Amniotic stem cell (primary cell): ENCODE measurements at places on chromosomes 12 and 14.

DNA sequence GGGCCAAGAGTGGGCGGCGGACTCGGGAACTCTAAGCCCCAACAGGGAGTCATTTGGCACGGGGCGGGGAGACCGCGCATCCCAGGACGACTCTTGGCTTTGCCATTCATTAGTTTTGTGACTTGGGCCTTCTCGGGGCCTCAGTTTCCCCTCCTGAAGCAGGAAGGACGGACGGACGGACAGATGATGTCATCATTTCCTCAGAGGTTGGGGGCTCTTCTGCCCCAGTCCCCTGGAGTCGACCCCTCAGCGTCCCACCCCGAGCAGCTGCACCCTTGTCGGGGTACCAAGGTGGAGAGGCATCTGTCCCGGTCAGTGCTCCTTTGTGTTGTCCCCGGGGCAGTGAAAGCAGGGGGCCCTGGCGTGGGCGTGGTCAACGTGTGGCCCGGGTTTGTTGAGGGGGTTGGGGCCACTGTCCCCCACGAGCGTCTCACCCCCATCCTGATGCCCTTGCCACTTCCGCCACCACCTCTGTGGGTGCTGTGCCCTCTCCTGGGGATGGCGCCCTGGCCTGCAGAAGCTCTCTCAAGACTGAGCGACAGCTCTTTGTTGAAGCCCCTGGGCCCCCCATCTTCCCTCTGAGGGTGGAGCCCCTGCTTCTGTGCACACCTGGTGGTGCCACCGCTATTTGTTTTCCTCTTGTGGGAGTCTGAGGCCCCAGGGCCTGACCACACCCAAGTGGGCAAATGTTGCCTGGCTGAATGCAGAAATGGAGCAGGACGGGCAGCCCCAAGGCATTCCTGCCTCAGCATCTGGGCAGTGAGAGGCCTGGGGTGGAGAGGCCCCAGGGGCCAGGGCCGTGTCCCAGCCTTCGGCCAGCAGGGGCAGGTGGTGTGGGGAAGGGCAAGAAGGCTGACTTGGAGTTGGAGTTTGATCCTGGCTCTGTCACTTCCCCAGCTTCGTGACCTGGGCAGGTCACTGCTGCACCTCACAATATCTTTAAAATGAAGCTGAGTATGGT lies 896 bp downstream of the HHIPL1 start:
- no peak for DNase-seq

- DNase-seq, result no peak
Observed at GRCh38 chr12:123427036-123427769, 9.3 kb downstream of the RILPL2 start.

DNA sequence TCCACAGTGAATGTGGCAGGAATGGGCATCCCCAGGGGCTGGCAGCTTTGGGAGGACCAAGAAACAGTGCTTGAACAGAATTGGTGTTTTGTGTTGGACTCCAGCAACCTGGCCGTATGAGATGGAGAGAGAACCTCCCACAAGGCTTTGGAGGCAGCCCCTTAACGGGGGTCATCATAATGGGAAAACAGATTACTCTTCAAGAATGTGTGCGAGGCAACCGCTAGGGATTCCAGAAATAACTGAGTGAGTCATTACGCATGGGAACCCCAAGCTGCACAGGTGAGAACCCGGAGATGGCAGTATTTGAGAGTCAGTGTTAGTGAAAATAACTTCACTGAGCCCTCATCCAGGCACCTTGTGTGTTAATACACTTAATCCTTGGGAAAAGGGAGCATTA lies 567.8 kb upstream of the TBX3 start:
- no peak for DNase-seq

GRCh38 chr14:93683226-93683625 lies 105.1 kb downstream of the PRIMA1 start:
- DNase-seq, result no peak

DNA sequence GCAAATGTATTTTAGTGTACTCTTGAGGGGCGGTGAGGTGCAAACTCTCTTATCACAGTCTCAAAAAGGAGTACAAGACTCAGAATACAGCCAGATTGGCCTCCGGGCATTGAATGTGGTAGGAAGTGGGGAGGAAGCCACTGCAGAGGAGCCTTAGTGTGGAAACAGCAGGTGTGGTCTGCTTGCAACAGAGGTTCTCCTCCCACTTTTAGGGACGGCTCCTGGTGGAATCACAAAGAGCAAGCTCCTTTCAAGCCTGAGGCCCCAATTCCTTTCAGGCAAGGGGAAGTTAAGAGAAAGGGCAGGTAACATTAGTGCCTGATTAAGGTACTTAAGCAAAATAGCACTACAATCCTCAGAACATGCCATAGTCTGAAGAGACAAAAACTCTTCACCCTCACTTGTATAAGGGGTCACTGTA lies 23.7 kb upstream of the SLC2A3 start:
- DNase-seq, result no peak

- peak; percentile 96 for DNase-seq
Observed at GRCh38 chr12:25250744-25251730, at the start of gene KRAS. KRAS (minus strand) TSS chr12:25250929.

DNA sequence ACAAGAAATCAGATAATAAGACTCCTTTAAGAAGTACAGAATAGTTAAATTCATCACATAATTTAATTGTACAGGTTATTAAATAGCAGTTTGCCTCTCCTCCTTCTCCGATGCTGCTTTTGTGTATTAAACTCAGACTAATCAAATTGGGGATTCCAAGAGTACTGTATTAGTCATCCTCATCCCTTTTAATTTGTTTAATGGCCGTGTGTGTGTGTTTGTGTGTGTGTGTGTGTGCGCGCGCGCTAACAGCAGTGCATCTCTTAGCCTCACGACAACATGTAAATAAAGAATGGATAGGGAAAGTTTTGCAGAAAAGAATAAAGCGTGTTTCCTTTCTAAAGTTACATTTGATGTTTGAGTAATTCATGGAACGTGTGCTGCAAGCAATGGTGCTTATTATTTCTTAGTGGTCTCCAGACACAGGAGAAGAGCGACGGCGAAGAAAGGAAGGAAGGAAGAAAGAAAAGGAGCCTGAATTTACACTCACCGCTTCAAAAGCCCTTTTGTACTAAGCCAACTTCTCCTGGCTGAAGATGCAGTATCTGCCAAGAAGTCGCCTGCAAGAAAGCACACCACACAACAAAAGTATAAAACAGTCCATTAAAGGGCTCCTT lies 220.3 kb downstream of the ASCL1 start:
- DNase-seq, result no peak

DNA sequence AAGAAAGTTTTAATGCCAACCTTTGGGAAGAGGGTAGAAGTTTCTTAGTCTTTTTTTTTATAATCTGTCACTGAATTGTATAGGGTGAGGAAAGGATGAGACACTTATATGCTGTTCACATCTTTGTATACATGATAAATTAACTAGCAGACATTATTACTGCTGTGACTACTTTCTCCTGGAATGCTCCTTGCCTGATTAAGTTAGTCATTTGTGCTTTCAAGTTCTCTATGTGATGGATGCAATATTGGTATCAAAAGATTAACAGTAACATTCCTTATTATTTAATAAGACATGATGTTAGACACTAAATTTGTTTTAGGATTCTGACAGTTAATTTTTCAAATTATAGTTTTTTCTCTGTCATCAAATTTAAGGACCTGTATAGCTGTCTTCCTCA lies 223.4 kb upstream of the GARIN2 start:
- no peak for DNase-seq

DNA sequence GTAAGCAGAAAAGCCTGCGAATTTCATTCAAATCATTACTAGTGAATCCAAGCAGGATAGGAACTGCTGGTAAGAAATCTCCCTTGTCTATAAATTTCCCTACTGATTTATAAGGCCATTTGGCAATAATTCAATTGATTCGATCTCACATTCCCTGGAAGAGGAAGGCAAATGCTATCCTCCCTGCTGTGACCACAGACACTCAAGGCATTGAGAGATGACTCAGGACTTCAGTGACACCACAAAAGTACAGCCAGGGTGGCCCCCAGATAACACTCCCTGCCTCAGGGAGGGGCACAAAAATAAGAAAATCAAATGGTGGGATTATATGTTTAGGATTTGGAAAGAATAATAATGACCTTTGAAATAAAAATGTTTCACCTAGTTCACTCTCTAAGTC lies 162.7 kb downstream of the GRIP1 start:
- no peak for DNase-seq

DNA sequence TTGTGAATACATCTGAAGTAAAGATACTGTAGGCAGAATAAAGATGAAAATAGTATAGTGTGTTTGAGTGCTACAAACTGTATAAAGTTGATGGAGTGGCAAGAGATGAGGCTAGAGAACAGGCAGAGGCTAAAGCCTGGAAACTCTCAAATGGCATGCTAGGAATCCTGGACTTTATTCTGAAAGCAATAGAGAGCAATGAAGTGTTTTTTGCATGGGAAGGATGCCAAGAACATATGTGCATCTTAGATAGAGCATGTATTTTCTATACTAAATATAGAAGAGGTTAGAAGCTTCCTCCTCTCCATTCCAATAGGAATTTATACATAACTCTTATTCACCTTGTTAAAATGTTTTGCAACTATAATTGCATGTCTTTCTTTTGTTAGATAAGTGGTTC lies 86.3 kb upstream of the TMTC2 start:
- DNase-seq, result no peak

GRCh38 chr14:65428691-65429090 lies 16.2 kb downstream of the FUT8 start:
- no peak for DNase-seq

GRCh38 chr14:85531141-85531586 lies 1.2 kb downstream of the FLRT2 start:
- no peak for DNase-seq

GRCh38 chr12:69994724-69995173 lies 169.7 kb downstream of the MYRFL start:
- no peak for DNase-seq

DNA sequence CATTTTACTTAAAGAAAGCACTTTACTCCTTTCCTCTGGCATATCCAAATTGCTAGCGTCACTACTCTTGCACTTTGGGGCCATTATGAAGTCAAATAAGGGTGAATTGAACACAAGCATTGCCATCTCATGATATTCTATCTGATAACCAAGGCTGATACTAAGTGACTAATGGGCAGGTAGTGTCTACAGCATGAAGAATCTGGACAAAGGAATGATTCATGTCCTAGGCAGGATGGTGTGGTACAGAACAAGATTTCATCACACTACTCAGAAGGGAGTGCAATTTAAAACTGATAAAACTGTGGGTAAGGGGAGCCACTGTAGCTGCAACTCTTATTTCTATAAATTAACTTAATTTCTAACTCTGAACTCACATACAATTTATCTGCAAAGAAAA lies 7.7 kb upstream of the SLC6A15 start:
- DNase-seq, result no peak

DNA sequence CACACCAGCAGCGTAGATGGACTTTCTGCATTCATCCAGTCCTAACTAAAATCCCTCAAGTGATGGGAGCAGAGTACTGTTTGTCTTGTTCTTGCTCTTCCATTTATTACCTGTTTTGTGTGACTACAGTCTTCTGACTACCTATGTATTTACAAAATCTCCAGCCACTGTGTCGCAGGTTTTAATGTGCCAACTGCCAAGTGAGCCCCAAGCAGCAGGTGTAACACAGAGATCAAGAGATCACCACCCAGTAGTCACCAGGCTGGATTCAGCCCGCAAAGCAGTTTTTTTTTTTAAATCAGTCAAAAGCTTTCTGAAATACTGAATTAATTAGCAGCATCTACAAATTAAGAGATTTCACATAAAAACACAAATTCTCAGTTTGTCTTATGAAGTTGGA lies 724.1 kb upstream of the USP15 start:
- no peak for DNase-seq

- no peak for DNase-seq
Observed at GRCh38 chr14:90759370-90760077, 56.7 kb downstream of the TTC7B start.

GRCh38 chr14:71411738-71412137 lies 504.5 kb downstream of the PCNX1 start:
- DNase-seq, result no peak

GRCh38 chr12:52691076-52691840 lies 11.1 kb upstream of the KRT1 start:
- no peak for DNase-seq

- no peak for DNase-seq
Observed at GRCh38 chr12:117514016-117514415, 152.6 kb upstream of the NOS1 start.

DNA sequence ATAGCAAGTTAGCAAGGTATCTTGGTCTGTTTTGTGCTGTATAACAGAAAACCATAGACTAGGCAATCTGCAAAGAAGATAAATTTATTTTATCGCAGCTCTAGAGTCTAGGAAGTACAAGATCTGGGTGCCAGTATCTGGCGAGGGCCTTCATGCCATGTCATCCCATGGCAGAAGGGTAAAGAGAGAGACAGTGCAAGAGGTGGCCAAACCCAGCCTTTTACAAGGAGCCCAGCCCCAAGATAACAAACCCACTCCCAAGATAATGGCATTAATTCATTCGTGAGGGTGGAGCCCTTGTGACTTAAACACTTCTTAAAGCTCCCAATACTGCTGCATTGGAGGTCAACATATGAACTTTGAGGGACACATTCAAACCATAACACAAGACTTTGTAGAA lies 16.9 kb downstream of the RPS29 start:
- no peak for DNase-seq

DNA sequence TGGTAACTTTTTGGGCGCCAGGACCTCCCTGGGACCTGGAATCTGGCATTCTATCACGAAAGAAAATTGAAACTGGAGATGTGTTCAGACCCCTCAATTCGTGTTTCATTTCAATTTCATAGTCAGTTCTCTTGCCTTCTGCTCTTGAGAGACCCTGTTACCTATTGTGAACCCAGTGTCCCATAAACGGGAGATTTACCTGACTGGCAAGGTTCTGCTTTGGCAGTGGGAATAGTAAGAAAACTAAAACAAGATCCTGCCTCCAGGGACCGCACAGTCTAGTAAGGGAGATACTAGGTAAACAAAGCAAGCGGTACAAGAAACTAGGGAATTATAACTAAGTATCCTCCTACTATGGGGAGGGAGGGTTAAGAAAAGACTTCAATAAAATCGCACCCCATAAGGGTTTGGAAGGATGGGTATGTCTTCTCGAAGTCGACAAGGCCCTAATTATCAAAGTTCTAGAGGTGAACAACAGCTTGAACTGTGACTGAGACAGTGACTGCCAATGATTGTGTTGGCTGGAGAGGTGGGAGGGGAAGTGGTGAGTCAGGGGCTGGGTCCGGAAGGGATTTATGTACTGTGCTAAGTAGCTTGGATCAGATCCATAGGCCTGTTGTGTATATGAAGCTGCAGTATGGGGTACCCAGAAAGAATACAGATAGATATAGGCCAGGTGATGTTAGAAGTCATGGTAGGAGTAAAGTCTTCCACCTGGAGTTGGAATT lies 754 bp downstream of the ACSS3 start:
- no peak for DNase-seq

- DNase-seq, result no peak
Observed at GRCh38 chr12:79927772-79928474, 7.0 kb downstream of the PPP1R12A start.

- no peak for DNase-seq
Observed at GRCh38 chr12:104538891-104539462, 82.2 kb downstream of the CHST11 start.
